ENCODE measurements at places on chromosomes 2 and 18.
A peak's percentile ranks its signal among the peaks of the same experiment; 100 is the strongest.

GRCh38 chr2:98771264-98771663 is 40.3 kb upstream of the MGAT4A start:
- DNase-seq, result no peak

DNA sequence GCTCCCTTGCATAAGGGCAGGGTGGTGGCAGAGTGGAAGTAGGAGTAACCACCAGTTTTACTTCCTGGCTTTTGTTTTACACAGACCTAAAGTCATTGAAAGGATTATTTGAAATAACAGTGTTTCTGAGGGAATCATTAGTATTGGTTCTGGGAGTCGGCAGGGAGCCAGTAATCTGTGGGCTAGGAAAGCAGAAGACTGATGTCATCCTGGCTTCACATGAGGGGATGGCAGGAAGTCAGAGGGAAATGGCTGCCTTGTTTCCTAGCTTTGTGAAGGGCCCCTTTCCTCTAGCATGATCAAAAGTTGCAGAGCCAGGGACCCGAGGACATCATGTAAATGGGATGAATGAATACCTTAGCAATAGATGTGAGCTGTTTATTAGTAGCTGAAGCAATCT is 792.6 kb downstream of the CPS1 start:
- DNase-seq, result no peak

- no peak for DNase-seq
Measured at GRCh38 chr2:119491776-119492525, 32.3 kb downstream of the SCTR start.

DNA sequence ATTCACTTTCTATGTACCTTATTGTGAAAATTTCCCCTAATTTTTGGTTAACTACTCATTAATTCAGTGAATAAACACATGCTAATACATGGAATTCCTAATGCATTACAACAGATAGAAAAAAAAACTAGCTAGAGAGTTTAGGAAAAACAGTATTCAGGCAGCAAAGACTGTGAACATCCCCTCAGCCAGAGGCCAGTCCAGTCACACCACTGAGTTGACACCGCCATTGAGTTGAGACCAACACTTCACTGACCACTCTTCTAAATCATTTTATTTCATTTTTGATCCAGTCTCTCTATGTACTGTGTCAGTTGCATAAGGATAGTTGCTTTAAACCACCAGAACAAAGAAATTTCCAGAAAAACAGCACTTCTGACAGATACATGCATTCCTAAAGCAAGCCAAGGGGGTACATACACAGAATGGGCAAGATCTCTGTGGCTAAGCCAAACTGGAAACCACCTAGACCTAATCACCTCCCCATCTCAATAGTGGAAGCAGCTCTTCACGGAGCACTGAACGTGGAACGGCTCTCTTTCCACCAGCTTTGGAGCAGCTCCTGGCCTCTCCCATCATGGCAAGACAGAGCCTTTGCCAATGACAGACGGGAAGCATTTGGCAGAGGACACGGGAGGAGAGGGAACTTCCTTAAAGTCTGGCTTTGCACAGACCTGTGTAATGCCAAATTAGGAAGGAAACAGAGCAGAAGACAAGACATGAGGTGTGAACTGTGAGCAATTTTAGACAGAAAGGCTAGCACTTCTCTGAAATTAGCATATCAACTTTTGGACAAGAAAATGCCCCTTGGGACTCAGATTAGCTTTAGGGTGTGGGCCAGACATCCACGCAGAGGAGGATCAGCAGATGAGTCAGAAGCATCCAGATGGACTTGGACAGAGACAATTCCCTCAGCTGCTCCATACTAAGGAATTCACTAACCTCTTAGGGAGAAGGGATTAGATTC is 36.4 kb downstream of the CACNB4 start:
- no peak for DNase-seq

DNA sequence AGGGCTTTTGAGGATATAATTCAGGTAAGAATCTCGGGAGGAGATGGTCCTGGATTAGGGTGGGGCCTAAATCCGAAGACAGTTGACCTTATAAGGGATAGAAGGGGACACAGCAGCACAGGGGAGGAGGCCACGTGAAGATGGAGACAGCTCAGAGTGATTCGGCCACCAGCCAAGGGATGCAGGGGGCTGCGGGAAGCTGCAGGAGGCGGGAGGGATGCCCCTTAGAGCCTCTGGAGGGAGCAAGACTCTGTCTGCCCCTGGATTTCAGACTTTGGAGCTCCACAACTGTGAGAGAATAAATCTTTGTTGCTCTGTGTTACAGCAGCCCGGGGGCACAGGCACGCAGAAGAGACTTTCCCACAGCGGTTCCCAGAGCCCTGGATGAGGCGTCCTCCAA is 143.7 kb downstream of the ASB1 start:
- no peak for DNase-seq

DNA sequence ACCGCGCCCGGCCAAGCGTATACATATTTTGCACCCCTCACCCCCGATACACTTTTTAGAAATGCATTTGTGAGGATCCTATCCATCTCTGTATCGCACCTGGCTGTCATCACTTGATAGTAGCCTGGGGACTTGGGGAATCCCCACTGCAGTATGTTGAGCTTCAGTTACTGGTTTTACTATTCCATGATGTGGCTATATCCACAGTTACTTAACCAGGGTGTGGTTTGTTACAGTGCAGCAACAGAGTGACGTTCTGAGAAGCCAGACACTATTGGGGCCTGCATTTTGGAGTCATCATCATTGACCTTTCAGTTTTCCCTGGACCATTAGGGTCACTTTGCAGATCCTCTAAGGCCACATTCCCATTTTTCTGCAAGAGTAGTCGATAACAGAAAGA is 212.7 kb downstream of the AGAP1 start:
- DNase-seq, result no peak

- DNase-seq, result no peak
Measured at GRCh38 chr2:179985163-179985820, 21.8 kb downstream of the CWC22 start.

GRCh38 chr2:23624378-23624777 is 239.4 kb downstream of the KLHL29 start:
- no peak for DNase-seq

DNA sequence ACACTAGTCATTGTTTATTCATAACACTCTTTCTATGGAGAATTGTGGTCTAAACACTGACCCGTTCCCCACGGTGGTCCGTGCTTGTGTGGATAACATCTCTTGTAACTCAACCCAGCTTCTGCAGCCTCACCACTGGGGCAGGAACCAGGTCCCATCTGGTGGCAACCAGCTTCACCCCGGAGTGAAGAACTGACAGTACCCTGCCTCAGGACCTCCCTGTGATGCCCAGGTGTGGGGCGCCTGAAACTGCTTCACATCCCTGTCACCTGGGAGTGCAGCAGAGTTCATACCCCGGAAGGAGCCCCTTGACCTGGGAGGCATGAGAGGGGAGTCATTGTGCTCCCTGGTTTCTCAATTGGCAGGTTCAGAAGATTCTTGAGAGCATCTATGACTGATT is 81.1 kb downstream of the LONRF2 start:
- DNase-seq, result no peak

DNA sequence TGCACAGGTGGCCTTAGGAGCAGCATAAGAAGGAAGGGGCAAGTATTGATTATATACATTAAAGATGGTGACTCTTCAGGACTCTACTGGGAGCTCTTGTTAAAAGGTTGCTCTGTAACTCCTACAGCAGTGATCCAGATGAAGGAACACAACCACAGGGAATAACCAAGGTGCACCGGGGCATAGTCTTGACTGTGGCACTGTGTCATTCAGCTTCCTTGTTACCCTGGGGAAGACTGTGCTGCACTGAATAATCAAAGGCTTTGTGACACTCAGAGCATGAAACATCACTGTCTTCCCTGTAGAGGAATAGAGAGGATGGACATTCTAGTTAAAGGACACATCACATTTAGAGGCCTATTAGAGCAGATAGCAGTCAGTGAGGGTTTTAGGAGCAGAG is 105.3 kb downstream of the UBE2E3 start:
- DNase-seq, result no peak

- no peak for DNase-seq
Measured at GRCh38 chr2:237065071-237065377, 20.7 kb upstream of the COPS8 start.

DNA sequence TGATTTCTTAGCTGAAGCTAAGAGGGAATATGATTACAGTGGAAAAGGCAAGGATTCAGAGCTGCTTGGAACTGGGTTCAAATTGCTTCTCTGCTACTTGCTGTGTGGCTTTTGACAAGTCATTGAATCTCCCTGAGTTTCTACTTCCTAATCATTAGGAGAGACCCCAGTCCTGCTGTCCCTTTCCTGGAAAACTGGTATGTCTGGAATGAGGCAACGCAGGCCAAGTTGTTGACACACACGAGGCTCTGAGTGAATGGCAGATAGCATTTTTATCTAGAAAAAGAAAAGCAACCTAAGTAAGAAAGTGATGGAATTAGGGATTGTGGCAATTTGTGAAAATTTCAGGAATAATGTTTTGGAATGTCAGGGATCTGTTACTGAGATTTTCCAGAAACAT is 123.6 kb downstream of the LPIN1 start:
- DNase-seq, result no peak

DNA sequence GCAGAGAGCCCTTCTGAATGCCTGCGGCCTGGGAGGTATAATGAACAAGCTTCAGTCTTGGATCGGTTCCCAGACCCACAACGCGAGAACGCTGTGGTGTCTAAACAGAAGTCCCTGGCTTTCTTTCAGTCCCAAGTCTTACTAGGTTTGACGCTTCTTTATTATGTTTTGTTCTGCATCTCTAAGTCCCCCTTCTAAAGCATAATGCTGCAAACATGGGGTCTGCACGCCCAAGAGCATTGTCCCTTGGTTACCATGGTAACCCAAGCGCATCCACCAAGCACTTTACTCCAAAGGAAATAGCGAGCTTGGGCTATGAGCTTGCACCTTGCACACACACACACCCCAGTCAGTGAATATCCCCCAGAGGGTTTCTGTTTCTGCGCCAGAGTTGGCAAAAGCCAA is 193.7 kb downstream of the INO80D start:
- no peak for DNase-seq

DNA sequence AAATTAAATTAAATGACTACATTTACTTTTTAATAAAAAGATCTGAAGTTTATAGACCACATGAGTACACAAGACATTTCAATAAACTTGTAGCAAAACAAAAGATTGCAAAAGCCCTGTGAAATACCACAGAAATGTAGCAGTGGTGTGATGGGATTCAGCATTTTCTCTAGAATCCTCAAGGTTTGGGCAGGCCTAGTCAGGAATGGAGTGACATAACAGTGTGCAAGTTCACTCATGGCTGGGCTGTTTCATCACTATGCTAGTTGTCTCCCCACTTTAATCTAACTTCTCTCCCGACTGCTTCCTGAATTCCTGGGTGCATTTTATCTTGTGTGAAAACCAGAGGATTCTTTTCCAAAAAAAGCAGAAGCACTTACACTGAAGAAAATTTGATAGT is 1089.9 kb upstream of the DDX18 start:
- no peak for DNase-seq

- DNase-seq, result no peak
Measured at GRCh38 chr2:239660390-239661230, 259.8 kb upstream of the HDAC4 start.

GRCh38 chr2:241187918-241188234 is 601 bp upstream of the ANO7 start:
- no peak for DNase-seq

DNA sequence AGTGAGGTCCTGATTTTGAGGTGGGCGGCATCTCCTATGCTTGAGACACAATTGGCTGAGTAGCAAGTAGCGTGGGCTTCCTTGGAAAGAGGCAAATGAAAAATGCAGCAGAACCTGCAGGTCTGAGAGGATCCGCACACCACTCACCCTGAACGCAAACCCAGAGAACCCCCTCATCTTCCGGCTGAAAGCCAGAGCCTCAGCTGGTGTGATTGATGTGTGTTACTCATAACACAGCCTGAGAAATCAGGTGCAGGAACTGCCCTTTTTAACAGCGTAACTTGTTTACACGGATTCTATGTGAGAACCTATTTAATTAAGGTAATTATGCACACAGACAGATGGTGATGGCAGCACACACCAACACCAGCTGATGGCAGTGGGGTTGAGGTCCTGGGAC is 123.4 kb downstream of the MRO start:
- no peak for DNase-seq

- DNase-seq, result no peak
Measured at GRCh38 chr2:117760916-117761315, 53.6 kb upstream of the DDX18 start.

DNA sequence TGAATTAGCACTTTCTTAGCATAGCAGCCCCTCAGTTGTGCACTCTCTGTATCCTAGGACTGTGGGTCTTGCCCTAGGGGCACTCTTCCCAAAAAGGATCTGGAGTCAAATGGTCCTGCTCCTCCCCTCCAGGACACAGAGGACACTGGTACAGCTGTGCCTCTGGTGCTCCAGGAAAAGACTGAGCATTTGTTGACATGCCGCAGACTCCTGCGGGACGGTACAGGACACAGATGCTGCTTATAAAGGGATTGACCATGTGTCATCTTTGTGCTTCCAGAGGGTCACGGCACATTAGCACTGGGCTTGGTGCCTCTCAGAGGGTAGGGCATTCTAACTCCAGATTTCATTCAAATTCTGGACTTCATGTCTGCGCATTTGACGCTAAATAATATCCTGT is 110.5 kb downstream of the KLF7 start:
- no peak for DNase-seq

DNA sequence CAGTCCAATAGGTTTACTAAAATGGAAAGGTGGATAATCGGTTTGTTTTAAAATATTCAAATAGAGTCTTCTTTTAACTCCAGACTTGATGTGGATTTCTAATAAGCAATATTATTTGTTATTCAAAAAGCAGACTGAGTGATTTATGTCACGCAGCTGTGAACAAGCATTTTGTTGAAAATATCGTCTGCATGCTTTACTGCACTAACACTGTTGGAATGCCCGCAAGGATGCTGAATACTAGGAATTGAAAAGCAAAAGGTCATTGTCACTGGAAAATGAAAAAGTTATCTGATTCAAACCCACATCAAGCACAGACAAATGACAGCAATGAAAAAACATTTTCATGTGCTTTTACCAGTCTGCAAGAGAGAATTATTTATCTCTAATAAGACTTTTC is 31.1 kb downstream of the CHN1 start:
- no peak for DNase-seq

GRCh38 chr18:48048251-48048650 is 117.8 kb upstream of the SMAD2 start:
- DNase-seq, result no peak

GRCh38 chr2:43228321-43228751 is 1.9 kb upstream of the ZFP36L2 start:
- no peak for DNase-seq

- DNase-seq, result no peak
Measured at GRCh38 chr2:73925033-73925704, 1.5 kb upstream of the DGUOK start.

DNA sequence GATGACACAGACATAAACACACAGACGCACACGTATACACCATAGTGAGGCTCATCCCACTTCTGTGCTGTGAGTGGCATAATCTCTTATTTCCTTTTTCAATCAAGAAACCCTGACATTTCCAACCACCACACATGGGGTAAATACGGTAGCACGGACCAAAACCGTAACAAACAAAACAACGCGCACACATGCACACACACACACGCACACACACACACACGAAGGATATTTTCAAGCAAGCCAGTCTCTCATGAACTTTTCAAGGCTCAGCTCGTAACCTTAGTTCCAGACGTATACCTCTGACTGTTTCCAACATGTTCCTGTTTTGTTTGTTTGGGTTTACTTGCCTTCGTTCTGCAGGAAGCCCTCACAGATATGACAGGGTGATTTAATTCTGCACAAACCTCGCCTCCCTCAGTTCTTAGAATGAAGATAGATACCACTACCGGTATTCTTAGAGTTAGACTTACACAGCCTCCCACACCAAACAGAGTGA is 119.8 kb downstream of the BCL2 start:
- DNase-seq, result peak; percentile 79

- no peak for DNase-seq
Measured at GRCh38 chr2:136065384-136065783, 52.6 kb downstream of the CXCR4 start.

All from activated CD8-positive, alpha-beta memory T cell treated with anti-CD3 and anti-CD28 coated beads, Interleukin-2, amount 10 ng/mL, durations not matched to agents 7 days and 5 days (primary cell).